CD14-positive monocyte (primary cell): ENCODE measurements at places on chromosomes 1 and 21.

DNA sequence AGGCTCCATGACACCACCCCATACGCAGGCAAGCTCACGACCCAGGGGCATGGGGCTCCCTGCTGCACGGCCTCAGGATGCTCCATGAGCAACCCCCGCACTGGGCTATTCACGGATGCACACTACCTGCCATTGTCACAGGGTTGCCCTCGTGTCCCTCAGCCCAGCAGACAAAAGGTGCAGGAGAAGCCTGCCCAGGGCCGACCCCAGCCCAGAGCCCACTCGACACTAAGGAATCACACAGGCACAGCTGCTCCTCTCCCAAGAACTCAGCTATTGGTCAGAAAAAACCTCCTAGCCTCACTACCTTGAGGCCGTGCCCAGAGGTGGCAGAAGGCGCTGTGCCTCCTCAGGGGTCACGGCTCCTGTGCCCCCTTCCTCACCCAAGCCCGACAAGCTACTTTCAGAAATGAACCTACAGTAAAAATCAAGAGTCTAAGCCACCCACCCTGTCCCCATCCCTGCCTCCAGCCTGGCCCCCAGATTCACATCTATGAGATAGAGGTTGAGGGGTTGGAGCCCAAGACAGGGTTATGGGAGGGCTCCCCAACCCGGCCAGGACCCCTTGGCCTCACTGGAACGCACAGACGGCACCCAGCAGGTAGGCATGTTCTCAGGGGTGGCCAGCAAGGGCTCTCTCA, 6.4 kb upstream of the SPATC1L start:
- DNase-seq, result no peak

- DNase-seq, result peak; percentile 54
These were observed 286.6 kb upstream of the FMN2 start for GRCh38 chr1:239805042-239805441.

GRCh38 chr1:147167365-147167764, 4.9 kb downstream of the PRKAB2 start:
- DNase-seq, result no peak

DNA sequence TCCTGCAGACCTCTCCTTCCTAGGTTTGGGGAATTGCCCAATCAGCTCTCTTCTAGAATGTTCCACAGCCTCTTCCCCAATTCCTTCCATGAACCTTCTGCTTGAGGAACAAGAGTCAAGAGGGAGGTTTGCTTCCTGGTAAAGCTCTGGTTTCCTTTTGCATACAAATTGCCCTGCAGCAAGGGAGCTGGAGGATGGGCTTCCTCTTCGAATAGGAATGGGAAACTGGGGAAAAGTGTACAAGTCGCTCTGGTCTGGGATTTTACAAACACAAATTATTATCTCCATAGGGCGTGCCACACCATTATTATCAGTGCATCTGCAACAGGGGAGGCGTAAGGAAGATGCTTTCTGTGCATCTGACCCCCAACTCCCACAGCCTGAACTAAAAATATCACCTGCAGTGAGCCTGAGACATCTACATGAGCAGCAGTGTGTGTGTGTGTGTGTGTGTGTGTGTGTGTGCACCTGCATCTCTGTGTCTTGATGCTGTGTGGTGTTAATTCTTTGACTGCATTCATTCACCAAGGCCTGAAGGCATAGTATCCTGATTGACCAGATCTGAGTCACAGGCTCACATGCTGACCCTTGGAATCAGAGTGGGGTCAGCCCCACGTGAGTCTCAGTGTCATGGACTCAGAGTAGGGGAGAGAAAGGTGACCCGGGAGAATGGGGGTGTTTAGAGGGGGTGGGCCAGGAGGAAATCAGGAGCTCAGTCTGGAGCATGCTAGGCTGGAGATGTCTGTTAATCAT, 272.9 kb downstream of the KAZN start:
- no peak for DNase-seq

- DNase-seq, result peak; percentile 19
These were observed 7.3 kb upstream of the CACNA1S start for GRCh38 chr1:201119206-201120197.

GRCh38 chr1:210233216-210233494, 559 bp downstream of the SERTAD4 start:
- DNase-seq, result no peak

GRCh38 chr1:75174031-75174760, 40.0 kb downstream of the LHX8 start:
- DNase-seq, result no peak

GRCh38 chr1:84000196-84000885, 1.4 kb upstream of the TTLL7 start:
- DNase-seq, result no peak

DNA sequence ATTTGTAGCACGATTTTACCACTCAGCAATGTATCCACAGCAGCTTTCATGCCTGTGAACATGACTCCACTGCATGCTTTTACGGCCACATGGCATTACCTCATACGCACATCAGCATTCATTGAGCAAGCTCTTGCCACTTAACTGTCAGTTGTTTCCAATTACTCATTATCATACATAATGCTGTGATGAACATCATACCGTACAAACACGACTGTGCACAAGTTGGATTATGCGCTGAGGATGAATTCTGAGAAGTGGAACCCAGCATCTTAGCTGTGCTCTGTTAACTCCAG, 9.6 kb downstream of the UMODL1 start:
- peak; percentile 81 for DNase-seq

GRCh38 chr1:209704584-209704983, at the start of gene HSD11B1:
HSD11B1 (plus strand) TSS chr1:209704846; CDS start chr1:209704943, 97 bp downstream.
- peak; percentile 12 for DNase-seq

- no peak for DNase-seq
These were observed 49.4 kb upstream of the FASLG start for GRCh38 chr1:172609528-172609927.

GRCh38 chr1:67716800-67717199, 31.8 kb downstream of the GADD45A start:
- DNase-seq, result no peak

DNA sequence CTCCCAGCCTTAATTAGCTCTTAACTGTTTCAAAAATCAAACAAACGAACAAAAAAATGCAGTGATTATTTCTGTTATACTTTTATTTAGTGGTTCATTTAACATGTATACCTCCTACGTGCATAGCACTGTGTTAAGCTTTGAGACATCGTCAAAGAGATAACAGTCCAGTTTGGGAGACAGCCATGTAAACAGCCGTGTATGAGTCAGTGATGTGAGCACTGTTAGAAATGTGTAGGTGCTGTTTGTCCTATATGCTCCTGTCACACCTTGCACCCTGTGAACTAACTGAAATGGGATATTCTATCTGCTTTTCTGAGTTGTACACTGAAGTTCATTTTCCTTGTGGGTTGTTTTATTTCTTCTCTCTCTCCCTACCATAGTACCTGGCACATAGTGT, 109.7 kb upstream of the CACYBP start:
- DNase-seq, result no peak

DNA sequence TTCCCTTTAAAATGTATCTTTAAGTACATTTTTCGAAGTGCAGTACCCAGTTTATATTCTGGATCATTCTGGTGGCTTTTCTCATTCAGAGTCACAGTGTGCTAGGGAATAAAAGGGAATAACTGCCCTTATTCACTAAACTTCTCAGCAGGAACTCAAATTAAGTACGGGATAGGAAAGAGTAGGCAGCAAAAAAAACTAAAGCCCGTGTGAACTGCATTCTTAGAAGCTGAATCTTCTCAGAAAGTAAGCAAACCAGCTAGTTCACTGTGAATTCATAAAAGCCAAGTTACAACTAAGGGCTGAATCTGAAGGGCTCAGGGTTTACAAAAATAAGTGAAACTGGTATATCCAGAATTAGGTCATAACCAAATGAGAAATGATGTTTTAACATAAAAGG, 22.0 kb downstream of the PRPF38A start:
- no peak for DNase-seq

GRCh38 chr1:239123260-239123659, 263.1 kb upstream of the CHRM3 start:
- DNase-seq, result no peak

DNA sequence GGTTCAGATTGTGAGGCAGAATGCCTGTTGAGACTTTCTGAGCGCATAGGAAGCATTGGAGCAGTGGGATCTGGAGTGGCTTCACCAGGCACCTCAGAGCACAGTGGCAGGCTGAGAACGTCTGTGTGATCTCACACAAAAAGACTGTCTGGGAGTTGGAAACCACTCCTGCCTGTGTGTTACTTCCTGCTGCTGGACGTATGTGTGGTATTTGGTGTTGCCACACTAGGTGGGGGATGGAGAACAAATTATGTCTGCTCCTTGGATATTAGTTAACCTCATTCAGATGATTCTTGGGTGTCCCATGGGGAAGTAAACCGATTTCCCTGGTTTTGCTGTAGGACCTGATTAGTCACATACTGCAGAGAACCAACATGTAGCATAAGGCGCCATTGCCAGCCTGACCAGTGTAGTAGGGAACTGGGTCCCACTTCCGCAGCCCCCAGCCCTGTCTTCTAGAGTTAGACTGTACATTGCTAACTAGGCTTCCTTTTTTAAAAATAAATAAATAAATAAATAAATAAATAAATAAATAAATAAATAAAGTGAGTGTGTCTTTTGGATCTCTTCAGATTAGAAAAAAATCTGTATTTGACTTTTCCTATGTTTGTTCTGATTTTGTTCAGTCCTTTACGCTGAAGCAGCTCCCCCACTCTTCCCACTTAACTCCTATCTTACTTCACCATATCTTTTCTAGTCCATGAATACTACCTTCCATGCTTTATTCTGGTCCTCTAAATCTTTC, 26.9 kb downstream of the UCK2 start:
- peak; percentile 95 for DNase-seq

DNA sequence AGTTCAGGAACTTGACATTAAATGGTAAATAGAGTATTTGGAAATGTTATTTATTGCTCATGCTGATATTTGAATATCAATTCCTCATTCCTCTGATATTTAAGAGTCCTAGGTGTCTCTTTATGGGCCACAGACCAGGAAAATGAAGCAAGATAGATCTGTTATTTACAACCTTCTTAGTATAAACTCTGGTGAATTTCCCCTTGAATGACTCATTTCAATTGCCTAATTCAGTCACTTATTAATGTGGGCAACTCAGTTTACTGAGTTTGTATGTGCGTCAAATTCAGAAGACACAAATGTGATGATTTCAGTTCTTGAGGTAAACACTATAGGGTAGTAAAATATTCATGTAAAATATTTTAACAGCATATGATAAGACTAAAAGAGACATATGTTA, 1404.4 kb upstream of the PRMT6 start:
- DNase-seq, result no peak

- DNase-seq, result no peak
These were observed 221.4 kb downstream of the PTPRU start for GRCh38 chr1:29457496-29458368.

GRCh38 chr1:216034506-216034905, 388.7 kb downstream of the USH2A start:
- no peak for DNase-seq

DNA sequence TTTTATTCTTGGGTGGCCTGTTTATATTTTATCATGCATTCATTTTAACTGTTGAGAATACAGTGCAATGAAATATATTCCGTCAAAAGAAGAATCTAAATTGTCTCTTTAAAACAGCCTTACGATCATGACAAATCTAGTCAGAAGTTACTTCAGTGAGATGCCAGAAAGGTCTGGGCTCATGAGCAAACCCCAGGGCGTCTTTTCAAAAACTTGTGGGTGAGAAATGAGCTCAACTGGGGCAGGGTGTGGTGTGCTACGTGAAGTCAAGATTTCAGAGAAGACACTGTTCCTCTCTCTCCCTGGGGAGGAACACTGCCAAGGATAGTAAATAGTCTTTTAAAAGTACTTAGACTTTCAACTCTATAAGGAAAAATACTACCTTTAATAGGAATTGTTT, 13.4 kb upstream of the UAP1 start:
- DNase-seq, result no peak

- peak; percentile 25 for DNase-seq
These were observed 171.1 kb downstream of the PIGK start for GRCh38 chr1:77047978-77048614.
